ENCODE measurements at places on chromosomes 5 and 9. TPM values are rescaled to one million over a fixed set of nuclear protein-coding genes. Genes with fewer than 3 reads are reported as not detected.

DNA sequence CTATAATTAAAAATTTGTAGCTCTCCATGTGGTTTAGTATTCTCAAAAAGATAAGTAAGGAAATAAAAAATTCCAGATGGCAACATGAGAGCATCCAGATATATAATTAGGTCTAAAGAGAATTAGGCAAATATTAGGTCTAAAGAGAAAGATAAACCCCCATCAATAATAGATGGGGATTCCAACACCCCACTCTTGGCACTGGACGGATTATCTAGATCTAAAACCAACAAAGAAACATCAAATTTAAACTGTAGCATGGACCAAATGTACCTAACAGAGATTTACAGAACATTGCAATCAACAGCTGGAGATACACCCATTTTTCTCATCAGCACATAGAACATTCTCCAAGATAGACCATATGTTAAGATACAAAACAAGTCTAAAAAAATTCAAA lies 31.6 kb downstream of the RGMB start:
- H3K36me3 ChIP-seq = no peaks in the 10 kb centered on the region
- H3K4me1 ChIP-seq = no peaks in the 10 kb centered on the region
- no peak for DNase-seq
- H3K4me3 ChIP-seq = no peak overlapping the region
- no peak overlapping the region for H3K27ac ChIP-seq
- no peaks in the 10 kb centered on the region for H3K27me3 ChIP-seq

CHMP5 gene
- total RNA-seq = 109 TPM

DNA sequence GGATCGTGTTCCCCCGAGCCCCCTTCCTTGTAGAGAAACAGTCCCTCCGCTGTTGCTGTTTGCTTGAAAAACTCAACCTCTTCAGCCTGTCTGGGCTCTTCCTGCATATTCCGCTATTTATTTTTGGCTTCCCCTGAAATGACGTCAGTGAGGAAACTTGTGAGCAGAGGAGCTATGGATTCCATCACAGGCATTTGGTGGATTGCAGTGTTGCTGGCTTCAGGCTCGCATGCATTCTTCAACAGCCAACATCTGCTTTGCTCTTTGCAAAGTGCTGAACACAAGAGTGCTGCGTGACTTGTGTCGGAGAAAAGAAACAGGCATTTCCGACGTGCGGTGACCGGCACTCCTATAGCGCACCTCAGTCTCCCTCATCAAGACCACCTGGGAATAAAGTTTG lies 232.7 kb downstream of the RFK start:
- H3K27ac ChIP-seq = peak overlapping the region; percentile 11
- H3K27me3 ChIP-seq = no peaks in the 10 kb centered on the region
- peaks cover 12% of the 10 kb centered on the region for H3K4me1 ChIP-seq
- no peak overlapping the region for H3K4me3 ChIP-seq

DNA sequence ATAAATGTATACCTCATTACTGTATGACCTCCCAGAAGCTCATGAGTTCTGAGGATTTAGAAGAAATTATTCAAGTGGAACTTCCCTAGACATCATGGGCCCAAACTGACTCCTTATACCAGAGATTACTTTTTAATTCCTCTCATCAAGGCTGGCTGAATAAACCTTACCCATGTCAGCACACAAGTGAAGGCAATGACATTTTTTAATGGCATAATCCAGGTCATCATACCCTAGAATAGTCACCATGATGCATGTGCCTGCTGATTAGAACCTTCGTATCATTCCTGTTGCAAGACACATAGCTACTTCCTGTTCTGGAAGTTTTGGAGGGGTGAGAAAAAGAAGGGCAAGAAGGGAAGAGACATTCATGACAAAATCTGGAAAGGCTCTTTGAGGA lies 49.8 kb upstream of the IFNK start:
- H3K4me3 ChIP-seq = no peak overlapping the region
- H3K4me1 ChIP-seq = peaks cover 18% of the 10 kb centered on the region
- H3K36me3 ChIP-seq = no peaks in the 10 kb centered on the region
- H3K27ac ChIP-seq = no peak overlapping the region
- no peak for DNase-seq

ZNF366 gene
- total RNA-seq = 0.20 TPM

F2RL2 gene
- total RNA-seq = 2.6 TPM

All from hepatocyte (in vitro differentiated cells).